Right cardiac atrium (tissue), 5 donors: ENCODE measurements at places on chromosomes 5 and 9. TPM values are rescaled to one million over a fixed set of nuclear protein-coding genes. Genes with fewer than 3 reads are reported as not detected.
A peak's percentile ranks its signal among the peaks of the same experiment; 100 is the strongest.

- no peak for DNase-seq
Measured at GRCh38 chr9:78573205-78573604, 276.3 kb downstream of the PSAT1 start.

ADRB2 gene
- total RNA-seq = 9.2 TPM

GRCh38 chr9:2802494-2802921 is 41.4 kb downstream of the PUM3 start:
- no peak for DNase-seq

RGMB gene
- 17.7 TPM for total RNA-seq

- no peak for DNase-seq
Measured at GRCh38 chr5:20241351-20241750, 253.4 kb upstream of the CDH18 start.

GRCh38 chr5:96004087-96004486 is 42.4 kb upstream of the ELL2 start:
- no peak for DNase-seq

DNA sequence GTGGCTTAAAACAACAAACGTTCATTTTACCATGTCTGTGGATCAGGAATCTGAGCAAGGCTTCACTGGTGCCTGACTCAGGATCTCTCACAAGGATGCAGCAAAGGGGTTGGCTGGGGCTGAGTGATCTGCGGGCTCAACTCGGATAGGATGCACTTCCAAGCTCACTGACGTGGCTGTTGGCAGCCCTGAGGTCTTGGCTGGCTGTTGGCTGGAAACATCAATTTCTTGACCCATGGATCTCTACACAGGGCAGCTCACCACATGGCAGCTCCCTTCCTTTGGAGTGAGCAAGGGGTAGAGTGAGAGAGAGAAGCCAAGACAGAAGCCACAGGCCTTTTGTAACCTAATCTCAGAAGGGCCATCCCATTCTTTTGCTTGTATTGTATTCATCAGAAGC is 202.1 kb downstream of the NXNL2 start:
- no peak for DNase-seq

DNA sequence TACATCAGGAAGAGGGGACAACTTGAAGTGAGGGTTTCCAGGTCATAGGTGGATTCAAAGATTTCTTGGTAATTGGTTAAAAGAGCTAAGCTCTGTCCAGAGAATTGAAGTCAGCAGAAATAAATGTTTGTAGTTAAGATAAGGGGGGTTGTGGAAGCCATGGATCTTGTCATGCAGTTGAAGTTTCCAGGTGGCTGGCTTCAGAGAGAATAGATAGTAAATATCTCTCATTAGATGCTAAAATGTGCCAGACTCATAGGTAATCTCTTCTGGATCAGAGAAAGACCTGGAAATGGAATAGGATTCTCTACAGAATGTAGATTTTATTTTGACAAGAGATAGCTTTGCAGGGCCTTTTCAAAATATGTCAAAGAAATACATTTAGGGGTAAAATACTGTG is 491.7 kb downstream of the PRR16 start:
- no peak for DNase-seq

DNA sequence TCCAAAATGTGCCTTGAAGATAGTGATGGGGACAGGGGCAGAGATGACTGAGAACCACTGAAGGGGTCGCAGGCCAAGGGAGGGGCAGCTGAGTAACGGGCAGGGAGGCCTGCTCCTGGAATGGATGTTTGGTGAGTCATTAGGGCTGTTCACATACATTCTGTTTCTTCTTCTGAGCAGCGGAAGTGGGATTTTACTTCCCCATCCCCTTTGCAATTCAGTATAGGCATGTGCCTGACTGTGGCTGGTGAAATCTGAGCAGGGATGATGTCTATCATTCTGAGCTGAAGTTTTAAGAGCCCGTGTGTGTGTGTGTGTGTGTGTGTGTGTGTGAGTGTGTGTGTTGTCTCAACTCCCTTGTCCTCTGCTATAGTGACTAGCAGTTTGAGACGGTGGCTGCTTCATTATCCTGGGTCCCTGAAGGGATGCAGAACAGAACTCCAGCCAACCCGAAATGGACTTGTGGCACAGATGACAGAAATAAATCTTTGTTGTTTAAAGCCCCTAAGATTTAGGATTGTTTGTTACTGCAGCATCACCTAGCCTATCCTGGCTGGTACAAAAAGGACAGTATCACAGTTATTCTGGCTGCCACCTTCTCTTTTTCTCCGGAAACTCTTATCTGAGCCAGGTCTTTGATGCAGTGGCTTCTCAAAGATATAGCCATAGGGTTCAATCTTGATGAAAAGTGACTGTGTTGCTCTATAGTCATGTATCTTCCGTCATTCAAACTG is 29.2 kb upstream of the TGFBI start:
- DNase-seq = peak; percentile 47

GRCh38 chr5:72767289-72768010 is 49.0 kb upstream of the TNPO1 start:
- DNase-seq = no peak

EIF4E1B gene
- total RNA-seq = not detected

DNA sequence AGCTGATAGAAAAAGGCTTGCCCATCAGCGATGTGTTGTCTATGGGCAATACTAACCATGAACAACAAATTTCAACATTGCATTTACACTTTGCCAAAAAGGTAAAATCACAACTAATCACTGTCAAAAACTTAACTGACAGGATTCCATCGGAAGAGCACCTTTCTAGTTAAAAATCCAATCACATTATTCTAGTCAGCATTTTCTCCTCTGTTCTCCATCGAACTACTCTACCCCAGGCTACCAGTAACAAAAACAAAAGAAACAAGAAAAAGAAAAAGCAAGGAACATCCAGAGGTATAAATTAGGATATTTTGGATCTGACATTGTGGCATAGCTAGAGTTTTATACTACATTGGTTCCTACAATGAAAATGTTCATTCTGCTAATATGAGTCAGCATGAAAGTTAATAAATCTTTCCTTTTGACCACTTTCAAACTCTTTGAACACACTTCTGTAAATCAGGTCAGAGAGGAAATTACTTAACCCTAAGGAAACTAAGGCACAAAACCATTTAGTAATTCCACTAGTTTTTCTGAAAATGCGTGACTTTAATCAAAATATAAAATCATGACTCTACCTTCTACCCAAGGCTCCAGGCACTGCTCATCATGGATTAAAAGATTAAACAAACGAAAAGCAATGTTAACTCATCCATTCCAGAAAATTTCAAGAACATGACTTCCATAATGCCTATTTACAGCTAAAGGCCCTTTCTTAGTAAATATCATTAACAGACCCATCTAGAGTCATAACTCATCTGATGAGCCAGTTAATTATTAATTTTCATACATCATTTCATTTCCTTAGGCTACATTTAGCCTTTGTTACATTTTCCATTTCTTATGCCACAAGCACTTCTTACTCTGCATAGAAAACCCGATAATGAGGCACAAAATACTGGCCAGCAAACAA is 10.2 kb downstream of the GLIS3 start:
- DNase-seq = no peak

DNA sequence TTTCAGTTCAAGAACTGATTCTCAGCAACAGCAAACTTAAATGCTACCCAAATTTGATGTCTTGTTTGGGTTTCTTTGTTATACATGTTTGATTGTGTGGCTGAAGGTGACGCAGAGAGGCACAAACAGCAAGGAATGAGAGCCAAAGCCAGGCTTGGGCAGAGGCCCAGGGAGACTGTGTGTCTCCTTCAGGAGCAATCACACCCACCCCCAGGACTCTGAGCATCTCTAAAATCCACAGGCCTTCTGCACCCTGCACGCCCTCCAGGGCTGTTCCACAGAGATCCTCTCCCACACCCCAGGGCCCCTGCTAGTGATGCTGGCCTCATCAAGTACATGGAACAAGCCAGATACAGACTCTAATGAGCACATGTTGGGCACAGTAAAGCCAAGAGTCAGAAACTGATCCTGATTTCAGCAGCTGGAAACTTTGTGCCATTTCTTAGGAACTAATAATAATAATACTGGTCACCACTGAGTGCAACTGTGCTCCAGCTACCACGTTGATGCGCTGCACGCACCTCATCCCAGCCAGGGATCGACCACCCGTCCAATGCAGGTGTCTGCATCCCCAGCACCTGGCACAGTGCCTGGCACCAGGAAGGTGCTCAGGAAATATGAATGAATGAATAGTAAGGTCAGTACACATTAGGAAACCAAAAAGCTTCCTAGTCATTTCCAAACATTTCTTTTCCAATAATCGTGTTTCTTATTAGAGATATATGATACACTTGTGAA is 54.6 kb upstream of the TCF7 start:
- DNase-seq = no peak

- DNase-seq = no peak
Measured at GRCh38 chr9:104774132-104774531, 10.2 kb downstream of the NIPSNAP3B start.

ANKRD18B gene
- total RNA-seq = 0.62 TPM

DNA sequence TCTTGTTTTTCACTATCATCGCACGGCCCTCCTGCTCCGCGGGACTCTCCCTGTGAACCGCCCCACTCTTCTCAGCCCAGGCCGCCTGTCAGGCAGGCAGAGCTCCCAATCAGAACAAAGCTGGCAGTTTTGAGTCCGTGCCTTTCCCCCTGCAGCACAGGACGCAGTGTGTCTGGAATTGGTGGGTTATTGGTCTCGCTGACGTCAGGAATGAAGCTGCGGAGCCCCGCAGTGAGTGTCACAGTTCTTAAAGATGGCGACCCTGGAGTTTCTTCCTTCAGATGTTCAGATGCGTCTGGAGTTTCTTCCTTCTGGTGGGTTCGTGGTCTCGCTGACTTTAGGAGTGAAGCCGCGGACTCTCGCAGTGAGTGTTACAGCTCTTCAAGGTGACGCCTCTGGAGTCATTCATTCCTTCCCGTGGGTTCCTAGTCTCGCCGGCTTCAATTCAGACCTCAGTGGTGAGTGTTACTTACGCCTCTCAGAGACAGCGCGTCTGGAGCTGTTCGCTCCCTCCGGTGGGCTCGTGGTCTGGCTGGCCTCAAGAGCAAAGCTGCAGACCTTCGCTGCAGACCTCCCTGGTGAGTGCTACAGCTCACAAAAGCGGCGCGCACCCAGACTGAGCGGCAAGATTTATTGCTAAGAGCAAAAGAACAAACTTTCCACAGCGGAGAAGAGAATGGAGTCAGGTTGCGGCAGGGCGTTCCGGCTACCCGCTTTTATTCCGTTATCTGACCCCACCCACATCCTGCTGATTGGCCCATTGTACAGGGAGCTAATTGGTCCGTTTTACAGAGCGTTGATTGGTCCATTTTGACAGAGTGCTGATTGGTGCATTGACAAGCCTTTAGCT is 7.4 kb downstream of the ZDHHC11B start:
- DNase-seq = peak; percentile 73
